ENCODE measurements at places on chromosomes 5 and 9.

- DNase-seq = no peak
Measured at GRCh38 chr5:31983851-31984250, 190.3 kb downstream of the GOLPH3 start.

GRCh38 chr9:132547052-132547431 lies 35.4 kb upstream of the BARHL1 start:
- no peak for DNase-seq

DNA sequence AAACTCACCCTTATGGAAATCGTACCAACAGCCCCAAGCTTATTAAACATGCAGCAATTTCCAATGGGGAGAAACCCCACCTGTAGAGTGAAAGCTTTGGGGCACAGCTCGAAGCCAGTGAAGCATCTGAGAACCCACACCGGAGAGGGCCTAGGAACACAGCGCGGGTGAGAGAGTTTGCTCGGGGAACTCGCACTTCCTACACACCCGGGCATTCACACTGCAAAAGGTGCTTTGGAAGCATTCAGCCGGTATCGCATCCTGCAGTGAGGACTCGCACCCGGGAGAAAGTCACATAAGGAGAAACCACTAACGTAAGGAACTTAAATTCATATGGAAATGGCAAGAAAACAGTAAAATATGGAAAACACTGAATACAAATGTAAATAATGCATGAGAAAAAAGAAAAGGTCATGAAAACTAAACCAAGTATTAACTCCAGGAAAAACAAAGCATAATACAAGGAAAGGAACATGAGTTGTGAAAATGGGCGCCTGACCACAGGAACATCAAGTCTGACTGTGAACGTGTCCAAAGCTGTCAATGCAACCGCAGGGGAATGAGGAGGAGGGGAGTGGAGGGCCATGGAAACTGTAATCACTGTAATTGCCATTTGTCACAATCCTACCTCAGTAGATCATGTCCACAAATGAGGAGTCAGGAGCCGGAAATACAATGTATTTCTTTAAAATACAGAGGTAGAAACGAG lies 28.7 kb downstream of the CAMSAP1 start:
- DNase-seq = no peak

DNA sequence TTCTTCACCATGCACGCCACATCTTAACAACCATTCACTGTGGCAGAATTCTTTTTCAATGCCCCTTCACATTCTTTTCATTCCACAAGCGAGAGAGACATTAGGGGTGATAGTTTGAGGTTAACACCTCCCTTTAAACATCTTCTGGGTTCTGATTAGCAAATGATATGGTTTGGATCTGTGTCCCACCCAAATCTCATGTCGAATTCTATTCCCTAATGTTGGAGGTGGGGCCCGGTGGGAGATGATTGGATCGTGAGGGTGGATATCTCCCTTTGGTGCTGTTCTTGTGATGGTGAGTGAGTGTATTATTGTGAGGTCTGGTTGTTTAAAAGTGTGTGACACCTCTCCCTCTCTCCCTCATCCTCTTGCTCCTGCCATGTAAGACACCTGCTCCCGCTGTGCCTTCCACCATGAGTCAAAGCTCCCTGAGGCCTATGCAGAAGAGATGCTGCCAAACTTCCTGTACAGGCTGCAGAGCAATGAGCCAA lies 46.1 kb upstream of the RAI14 start:
- DNase-seq = no peak

DNA sequence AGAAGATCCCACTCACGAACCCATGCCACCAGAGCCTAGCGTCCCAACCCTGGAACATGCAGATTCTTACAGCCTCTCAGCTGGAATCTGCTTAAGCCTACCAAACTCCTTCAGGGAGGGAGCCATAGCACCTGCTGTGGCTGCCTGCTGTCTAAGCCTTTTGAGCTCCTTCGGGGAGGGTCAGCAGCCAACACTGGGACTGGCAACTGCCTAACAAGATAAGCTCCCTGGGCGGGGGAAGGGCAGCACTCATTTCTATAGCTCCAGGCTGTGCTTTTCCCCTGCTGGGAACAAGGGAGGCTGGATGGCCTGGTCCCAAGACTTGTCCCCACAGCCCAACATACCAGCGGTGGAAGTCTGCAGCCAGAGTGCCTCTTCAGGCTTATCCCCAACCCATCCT lies 199.1 kb upstream of the OR13F1 start:
- DNase-seq = no peak

DNA sequence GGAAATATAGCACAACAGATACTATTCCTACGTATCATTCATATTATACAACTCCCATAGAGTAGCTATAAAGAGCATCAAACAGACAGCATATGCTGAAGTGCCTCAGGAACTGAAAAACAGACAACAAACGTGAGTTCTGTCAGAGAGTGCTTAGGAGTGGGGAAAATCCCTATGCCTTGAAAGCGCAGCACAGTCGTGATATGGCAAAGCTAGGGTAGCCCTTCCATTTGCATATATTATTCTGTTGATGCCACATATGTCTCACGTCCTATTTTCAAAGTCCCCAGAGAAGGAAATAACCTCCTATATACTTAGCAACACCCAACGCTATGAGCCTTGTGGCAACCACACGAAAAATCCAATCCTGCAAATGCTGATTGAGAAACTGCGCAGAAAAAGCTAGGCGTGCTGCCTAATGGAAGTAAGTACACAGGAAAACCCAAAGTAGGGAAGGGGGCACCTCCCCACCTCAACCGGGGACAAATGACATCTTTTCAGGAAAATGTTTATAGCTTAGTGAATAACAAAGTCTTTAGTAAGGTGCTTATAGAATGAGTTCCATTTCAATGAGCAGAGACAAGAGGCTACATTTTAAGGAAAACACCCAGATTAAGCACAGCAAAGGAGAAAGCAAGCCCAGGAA lies 105.1 kb downstream of the MED10 start:
- no peak for DNase-seq

All from T1000 (cell line).